Pons (tissue), 1 donor: ENCODE measurements at places on chromosomes 3 and 15.
A peak's percentile ranks its signal among the peaks of the same experiment; 100 is the strongest.

DNA sequence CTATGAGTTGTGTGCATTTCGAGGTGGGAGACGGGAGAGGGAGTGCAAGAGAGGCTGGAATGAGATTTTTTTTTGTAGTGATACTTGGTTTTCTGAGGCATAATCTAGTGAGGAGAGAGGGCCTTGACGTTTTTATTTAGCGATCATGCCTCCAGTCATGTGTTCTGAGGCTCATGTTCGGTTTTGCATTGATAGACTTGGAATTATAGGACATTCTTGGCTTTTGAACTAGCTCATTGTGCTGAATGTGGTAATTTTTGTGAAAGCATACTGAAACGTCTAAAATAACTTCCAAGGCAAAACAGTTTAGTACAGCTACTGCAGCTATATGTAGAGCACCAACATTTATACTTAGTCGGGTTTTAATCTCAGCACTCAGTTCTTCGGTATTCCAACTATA, 408.1 kb downstream of the CNTN4 start:
- no peak for DNase-seq

GRCh38 chr3:165521131-165521871, 315.9 kb downstream of the BCHE start:
- no peak for DNase-seq

- DNase-seq: no peak
These were observed 6.7 kb downstream of the SLC51A start for GRCh38 chr3:196222876-196223595.

DNA sequence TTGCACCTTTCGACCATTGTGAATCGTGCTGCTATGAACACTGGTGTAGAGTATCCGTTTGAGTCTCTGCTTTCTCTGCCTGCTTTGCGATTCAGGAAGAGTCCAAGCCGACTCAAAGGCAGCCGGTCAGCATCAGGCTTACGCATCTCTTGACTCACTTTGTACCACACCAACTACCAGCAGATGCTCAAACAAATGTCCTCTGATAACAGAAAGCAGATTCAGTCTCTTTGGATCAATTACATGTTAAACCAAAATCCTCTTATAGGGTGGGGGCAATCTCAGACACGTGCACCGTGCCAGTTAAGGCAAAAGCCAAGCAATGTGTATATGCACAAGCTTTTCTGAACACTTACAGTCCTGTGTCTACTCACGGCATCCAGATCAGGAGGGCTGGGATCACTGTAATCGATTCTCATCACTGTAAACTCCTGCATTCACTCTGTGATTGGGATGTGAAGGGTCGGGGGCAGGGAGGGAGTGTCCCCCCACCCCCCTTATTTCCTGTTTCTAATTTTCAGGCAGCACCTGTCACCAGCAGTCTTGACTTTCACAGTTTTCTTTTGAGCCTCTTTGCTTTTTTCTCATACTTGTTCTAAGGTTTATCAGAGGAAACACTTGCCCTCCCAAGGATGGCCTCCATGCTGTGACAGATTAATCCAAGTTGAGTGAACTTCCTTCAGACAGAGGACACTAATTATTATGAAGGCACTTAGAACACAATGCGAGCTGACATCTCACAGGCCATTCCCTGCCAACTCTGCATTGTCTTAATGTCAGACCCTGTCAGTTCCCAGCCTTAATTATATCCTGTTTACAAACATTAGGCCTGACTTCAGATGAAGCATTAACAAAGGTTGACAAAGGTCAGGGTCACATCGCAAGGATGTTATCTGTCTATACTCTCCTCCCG, 153.5 kb downstream of the MECOM start:
- peak; percentile 4 for DNase-seq

- peak; percentile 39 for DNase-seq
These were observed 963.4 kb downstream of the ROBO1 start for GRCh38 chr3:78804251-78805037.

DNA sequence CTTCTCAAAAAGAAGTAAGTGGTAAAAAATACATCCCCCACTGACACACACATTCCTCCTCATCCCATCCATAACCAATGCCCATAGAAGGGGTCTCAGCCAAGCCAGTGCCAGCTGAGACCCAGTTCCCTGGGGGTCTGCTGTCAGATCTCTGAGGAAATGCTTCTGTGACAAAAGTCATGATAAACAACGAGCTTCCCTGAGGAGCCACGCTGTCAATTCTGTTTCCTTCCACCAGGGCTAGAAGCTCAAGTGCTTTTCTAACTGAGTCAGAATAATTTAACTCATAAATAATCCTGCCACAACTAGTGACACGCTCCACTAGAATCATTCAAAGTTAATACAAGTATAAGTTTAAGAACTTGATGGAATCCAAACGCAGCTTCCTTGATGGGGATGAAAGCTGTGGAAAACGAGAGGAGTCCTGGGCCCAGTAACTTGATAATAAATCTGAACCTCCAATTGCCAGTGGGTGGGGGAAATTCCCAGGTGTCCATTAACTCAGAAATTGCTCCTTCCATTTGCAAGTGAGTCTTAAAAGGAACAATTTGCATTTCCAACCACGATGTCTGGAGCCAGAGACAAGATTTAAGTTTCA, 348.7 kb upstream of the LMCD1 start:
- no peak for DNase-seq

- DNase-seq: no peak
These were observed 9.7 kb upstream of the CDV3 start for GRCh38 chr3:133563816-133564215.

DNA sequence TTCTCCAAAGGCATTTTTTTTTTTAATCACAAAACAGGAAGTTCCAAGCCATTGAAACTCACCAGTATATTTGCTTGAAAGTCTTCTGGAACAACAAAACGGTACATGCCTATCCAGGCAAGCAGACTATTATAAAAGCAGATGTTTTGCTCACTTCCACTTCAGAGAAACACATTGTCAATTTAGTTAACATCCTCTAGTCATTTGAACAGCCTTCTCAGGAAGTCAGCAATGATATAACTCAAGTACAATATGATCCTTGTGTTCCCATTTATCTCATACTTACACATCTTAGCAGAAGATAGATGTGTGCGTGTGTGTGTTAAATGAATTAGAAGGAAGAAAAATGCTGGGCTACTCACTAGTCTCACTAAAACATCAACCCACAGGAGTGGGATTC, 30.4 kb downstream of the MECOM start:
- DNase-seq: no peak
